ENCODE measurements at places on chromosomes 7 and 10.

DNA sequence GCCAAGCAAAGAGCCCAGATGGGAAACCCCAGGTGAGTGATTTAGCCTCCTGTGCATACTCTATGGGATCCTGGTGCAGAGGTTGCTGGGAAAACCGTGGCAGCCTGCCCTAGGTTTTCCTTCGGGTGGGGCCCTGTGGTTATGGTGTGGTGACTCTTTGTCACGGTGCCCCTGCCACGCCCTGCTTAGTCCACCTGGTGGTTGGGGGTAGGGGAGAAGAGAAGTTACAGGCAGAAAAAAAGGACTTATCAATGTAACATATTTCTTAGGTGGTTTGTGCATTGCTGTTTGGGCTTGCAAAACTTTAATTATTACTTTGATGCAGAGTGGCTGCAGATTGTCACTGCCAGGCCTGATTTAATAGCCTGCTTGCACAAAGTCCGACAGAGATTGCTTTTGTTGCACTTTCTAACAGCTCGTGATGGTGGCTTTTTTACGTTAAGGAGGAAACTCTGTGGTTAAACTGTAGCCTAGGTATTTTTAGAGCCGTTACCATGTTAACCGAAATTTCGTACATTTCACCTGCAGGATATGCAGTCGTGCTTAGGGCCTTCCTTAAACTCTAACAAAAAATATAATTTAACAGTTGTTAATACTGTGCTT lies 197.4 kb downstream of the RNLS start:
- no peak for DNase-seq

GRCh38 chr10:96643920-96644319 lies 57.1 kb upstream of the TM9SF3 start:
- DNase-seq, result no peak

DNA sequence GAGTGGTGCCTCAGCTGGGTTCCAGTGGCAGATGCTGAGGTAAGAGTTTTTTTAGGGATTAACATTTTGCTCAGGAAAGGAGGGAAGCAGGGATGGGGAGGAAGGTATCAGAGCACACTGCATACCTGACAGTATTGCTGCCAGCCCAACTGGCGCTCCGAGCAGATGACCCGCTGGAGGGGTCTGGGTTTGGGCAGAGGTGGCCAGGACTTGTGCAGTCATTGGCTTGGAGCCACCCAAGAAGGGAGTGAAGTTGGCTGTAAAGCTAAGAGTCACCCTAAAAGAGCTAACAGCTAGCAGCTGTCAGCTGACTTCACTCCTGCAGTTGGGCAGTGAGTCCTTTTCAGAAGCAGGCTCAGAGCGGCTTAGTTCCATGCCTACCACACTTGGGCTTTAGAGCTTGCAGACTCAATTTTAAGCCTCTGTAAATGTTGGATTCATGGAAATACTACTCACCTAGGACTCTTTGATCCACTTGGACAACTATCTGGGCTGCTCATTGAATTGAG lies 5.8 kb upstream of the ARHGAP22 start:
- no peak for DNase-seq

- no peak for DNase-seq
Observed at GRCh38 chr7:83520726-83521125, 128.2 kb downstream of the SEMA3E start.

DNA sequence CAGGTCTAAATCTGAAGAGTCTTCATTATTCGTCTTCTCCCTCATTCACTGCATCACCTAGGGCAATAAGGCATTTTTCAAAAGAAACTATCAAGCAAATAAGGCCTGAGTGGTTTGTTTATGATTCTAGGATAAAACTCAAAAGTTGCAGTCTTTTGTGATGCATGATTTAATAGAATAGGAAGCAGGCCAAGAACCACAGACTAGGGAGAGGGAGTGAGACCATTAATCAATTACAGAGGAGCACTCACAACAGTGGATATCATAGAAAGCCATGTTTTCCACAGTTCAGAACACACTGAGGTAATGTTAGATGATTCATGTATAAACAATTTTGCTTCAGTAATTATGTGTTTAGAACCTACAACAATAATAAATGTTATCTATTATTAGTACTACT lies 87.8 kb upstream of the LRRTM3 start:
- DNase-seq, result no peak

GRCh38 chr7:102223184-102223583 lies 63.5 kb upstream of the SH2B2 start:
- DNase-seq, result no peak

DNA sequence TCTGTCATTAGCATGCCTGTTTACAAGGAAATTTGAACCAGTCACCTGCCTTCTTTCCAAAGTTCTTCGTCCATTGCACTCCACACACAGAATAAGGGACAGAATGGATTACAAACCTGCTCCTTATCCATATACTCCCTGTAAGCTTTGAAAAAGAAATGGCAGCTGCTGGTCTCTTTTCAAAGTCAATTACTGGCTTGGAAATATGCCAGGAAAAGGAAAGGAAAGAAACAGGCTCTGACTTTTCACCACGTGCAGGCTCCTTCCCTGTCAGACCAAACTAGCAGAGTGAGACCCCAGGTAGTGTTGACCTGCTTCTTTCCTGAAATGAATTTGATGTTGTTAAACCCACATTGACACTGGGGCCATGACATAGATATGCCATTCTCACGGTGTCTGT lies 84.5 kb downstream of the LHFPL3 start:
- DNase-seq, result no peak

DNA sequence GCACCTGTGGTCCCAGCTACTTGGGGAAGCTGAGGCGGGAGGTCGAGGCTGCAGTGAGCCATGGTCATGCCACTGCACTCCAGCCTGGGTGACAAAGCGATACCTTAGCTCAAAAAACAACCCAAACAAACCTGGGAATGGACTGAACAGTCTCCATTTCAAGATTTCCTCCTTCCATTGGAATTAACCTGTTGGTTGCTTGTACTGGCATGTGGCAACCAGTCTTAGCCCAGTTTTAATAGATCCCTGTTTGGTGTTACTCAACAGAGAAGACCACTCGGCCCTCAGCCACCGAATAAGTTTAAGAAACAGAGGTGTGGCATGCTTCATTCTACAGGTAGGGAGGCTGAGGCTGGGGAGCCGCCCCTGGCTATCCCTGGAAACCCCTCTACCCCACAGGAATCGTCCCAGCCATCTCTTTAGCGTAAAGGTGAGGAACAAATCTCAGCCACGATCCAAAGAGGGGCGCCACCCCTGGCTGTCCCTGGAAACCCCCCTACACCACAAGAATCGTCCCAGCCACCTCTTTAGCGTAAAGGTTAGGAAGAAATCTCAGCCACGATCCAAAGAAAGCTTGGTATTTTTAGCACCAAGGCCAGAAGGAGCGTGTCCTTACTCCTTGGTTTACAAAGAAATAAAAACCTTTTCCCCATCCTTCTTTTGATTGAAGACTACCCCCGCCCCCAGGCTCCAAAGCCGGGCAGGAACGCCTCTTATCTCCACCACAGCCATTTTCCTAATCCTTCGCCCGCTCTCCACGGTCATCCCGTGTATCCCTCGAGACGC lies 861 bp upstream of the TSPAN14 start:
- DNase-seq, result no peak

- DNase-seq, result no peak
Observed at GRCh38 chr7:121073463-121074099, 85.1 kb downstream of the CPED1 start.

DNA sequence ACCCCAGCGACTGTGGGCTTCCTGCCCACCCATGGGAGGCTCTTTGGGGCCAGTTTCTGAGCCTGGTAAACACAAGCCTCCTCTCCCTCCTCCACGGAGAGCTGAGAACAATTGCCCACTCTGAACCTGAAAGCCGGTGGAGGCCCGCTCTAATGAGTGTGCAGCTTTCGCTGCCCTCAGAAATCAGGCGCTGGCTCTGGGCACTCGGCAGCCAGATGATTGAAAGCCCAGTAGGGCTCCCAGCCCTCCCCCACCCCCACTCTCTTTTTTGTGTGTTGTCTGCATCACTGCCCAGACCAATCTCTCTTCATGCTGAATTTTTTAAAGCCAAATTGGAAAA lies 438.9 kb downstream of the RPS24 start:
- DNase-seq, result no peak

DNA sequence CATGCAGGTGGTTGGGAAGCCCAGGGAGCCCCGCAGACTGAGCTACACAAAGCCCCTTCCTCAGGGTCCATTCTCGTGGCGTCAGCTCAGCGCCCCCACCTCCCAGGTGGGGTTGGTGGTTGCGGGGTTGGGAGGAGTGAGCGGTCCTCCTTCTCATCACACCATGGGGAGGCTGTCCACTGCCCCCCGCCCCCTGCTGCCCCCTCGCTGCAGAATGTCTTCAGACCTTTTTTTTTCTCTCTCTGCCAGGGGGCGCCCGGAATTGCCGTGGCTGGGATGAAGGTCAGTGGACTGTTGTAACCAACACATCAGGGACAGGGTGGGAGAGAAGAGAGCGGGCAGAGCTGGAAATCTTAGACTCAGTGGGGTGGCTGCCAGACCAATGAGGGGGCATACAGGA lies 116.3 kb downstream of the COL13A1 start:
- no peak for DNase-seq

GRCh38 chr7:86411814-86412213 lies 231.9 kb upstream of the GRM3 start:
- DNase-seq, result no peak

GRCh38 chr7:48045195-48045765 lies 9.9 kb downstream of the C7orf57 start:
- no peak for DNase-seq

- no peak for DNase-seq
Observed at GRCh38 chr7:74066626-74067025, 17.0 kb upstream of the LIMK1 start.

GRCh38 chr7:69898189-69898588 lies 299.9 kb downstream of the AUTS2 start:
- no peak for DNase-seq

- no peak for DNase-seq
Observed at GRCh38 chr10:932589-932988, 1.1 kb upstream of the LARP4B start.

GRCh38 chr7:43433639-43434038 lies 149.3 kb upstream of the STK17A start:
- no peak for DNase-seq

- DNase-seq, result no peak
Observed at GRCh38 chr7:90760892-90761291, 164.8 kb downstream of the CDK14 start.

GRCh38 chr7:128931965-128932861 lies 5.5 kb upstream of the IRF5 start:
- no peak for DNase-seq

GRCh38 chr10:128287921-128288320 lies 161.7 kb upstream of the MKI67 start:
- no peak for DNase-seq

DNA sequence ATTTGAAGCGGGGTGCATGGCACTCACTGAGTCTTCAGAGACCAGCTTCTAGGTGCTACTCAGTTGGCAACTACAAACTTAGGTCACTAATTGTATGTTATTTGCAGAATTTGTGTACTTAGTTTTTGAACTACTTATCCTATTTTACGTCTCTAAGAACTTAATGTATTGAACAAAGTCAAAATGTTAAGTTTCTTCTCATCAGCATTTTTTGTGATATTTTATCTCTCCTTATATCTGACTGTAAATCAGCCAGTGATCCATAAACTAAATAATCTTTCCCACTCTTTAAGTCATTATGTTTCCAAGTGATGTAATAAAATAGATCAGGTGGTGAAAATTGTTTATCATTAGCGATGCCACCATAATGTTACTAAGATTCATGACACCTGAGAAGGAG lies 60.3 kb upstream of the TMEM248 start:
- DNase-seq, result no peak

DNA sequence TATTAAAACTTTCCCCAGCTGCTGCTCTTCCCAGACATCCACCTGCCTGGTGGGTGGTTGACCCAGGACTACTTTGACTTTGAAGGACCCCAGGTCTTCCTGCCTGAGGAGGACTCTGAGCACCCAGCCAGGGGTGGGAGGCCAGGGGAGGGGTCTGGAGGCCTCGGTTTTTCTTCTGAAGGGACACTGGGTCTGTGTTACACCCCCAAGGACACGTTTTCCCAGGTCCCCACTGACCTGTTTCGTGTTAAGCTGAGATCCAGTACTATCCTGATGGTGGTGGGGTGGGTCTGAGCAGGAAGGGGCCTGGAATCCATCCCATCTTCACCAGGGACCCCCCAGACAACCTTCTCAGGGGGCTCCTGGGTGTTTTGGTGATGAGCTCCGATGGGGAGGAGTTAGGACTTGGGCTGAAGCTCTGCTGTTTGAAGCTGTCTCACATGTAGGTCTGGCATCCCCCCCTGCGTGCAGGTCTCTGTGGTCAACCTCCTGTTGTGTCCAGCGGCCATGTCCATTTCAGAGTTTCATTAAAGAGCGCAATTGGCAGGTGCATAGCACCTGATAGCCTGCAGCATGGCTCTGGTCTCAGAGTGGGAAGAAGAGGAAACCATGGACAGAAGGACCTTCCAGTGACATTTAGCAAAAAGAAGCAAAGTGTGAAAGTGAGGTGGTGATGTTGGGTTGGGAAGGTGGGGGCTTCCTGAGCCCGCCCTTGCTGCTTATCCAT lies 3.5 kb downstream of the JAKMIP3 start:
- DNase-seq, result no peak

GRCh38 chr10:21764466-21765189 lies 230.6 kb downstream of the MLLT10 start:
- no peak for DNase-seq

DNA sequence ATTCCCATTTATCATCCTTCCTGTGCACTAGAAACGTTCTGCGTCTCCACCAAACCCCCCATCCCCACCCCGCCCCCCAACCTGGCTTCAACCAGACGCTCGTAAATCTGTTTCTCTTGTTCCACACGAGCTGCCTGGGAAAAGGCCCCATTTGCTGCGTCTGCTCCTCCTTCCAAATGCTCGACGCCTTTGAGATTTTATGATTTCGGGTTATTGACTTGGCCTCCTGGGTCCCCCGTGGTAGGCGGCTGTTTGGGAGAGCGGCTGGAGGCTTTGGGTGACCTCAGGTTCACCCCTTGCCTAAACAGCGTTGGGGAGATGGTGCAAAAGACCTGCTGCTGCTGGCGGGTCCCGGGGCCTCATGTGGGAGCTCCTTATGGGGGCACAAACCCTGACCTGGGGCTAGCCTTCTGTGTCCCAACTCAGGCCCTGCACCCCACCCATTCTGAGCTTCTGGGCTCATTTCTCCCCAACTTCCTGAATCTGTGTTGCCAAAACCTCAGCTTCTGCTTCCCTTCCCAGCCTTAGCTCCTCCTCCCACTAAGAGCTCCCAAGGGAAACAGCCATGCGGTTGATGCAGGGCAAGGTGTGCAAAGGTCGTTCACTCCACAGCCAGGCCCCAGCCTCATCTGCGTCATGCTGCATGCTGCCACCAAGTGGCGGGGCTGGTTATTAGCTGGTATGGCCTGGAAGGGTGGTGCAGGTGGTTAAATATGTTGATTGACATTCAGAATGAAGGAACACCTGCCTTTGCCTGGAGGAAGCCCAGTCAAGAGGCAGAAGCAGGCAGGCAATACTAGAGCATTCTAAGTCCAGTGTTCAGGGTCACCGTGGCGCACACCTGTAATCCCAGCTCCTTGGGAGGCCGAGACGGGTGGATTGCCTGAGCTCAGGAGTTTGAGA lies 49.1 kb upstream of the ELN start:
- DNase-seq, result peak; percentile 40

- DNase-seq, result no peak
Observed at GRCh38 chr7:96017877-96018276, 245.5 kb downstream of the DYNC1I1 start.
